ENCODE measurements at places on chromosomes 16 and 17.

- no peak for DNase-seq
Observed at GRCh38 chr16:67963292-67963661, 5.2 kb downstream of the SLC12A4 start.

GRCh38 chr16:83627996-83628395 lies 179.8 kb upstream of the HSBP1 start:
- DNase-seq: no peak

DNA sequence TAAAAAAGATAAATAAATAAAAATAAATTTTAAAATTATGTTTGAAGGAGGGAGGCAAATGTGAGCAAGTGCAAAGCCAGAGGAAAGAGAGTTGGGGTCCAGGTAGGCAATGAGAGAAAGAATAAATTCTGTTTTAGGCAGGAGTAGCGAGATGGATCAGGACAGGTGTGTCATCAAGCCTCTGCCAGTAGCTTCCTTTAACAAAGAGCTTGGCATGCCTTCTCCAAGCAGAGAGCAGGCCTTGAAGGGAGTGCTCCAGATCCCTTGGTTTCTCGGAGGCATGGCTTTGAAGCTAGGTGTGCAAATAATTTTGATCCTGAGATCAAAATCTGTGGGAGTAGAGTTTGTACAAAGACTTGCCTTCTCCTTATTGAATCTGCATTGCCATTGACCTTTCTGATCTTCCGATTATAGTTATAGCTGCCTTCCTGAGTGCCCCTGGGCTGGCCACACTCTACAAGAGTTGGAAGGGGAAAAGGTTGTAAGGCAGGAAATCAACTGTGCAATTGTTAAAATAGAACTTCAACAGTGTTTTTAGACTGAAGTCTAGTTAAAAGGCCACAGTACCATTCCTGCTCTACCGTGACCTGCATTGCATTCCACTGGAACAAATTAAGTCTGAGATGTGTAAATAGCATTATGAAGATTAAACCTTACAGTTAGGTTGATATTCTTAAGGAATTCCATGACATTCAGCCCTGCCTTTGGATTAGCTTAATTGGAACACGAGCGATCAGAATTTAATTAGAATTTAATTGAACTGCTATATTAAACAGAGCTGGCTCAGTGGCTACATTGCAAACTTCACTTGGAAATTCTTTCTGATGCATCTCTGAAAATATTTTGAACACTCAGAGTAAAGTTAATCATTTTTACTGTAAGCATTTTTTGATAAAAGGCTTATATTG lies 33.7 kb downstream of the IQCK start:
- DNase-seq: no peak

GRCh38 chr16:81945665-81946064 lies 65.6 kb downstream of the SDR42E1 start:
- DNase-seq: no peak

DNA sequence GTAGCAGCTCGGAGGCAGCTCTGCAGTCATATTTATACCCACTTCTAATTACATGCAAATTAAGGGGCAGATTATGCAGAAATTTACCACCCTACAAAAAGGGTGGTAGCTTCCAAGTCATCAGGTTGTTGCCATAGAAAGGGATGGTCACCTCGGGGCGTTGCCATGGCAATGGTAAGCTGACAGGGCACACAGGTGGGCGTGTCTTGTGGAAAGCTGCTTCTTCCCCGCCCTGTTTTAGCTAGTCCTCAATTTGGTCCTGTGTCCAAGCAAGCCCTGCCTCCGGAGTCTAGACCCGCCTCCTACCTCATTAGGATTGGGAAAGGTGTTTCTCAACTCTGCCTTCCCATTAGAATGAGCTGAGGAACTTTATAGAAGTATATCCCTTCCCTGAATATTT lies 98.7 kb downstream of the HS3ST2 start:
- DNase-seq: no peak

DNA sequence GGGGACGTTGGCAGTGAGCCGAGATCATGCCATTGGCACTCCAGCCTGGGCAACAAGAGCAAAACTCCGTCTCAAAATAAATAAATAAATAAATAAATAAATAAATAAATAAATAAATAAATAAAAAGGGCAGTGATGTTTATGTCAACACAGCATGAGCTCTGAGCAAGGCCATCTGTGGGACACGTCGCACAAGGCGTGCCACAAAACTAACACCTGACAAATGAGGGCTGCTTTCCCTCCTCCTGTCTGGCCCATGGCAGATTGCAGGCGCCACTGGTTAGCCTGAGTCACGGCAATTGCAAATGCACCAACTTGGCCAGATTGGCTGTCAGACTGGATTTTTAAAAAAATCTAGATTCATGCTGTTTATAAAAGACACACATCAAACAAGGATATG lies 25.9 kb upstream of the SPNS3 start:
- no peak for DNase-seq

- DNase-seq: no peak
Observed at GRCh38 chr16:8847623-8848022, 21.2 kb downstream of the CARHSP1 start.

DNA sequence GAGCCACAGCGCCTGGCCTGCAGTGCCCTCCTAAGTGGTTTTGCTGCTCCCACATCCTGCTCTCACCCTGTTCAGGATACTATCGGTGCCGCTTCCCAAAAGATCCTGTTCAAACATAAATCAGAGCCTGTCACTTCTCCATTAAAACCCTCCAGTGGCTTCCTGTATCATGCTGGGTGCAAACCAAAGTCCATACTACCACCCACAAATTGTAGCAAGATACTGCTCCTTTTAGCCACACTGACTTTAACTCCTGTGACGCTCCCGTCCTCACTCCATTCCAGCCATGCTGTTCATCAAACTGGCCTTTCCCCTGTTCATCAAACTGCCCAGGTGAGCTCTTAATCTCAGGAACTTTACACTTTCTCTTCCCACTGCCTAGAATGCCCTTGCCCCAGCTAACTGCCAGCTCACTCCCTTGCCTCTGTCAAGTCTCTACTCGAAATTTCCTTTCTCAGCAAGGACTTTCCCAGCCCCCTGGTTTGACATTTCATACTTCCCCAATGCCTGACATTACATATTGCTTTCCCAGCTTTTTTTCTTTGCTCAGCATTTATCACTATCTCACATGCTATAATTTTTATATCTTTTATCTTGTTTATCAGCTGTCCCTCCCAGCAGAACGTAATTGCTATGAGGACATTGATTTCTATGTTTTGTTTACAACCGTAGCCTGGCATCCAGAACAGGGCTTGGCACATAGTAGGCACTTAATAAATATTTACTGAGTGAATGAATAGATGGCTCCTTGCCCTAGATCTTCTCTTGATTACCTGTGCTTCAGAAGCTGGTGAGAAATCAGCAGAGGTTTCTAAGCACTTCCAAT lies 44.3 kb upstream of the SMURF2 start:
- DNase-seq: no peak

- DNase-seq: no peak
Observed at GRCh38 chr16:86317813-86318650, 192.3 kb upstream of the FOXF1 start.

- DNase-seq: no peak
Observed at GRCh38 chr16:79097771-79098170, 502.8 kb downstream of the MAF start.

DNA sequence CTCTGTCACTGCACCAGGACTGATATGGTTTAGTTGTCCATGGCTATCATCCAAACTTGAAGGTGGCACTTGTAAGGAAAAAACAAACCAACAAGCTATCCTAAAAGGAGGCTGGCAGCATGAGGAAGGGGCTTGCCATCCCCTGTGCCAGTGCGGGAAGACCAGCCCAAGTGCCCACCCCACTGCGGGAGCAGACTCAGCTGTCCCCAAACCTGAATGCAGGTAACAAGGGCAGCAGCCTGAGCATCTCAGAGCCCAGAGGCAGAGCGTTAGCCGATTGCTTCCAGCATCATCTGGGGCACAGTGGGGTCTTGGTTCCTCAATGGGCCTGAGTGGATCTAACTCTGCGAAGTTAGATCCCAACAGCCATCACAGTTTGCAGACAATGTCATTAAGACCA lies 29.2 kb upstream of the C16orf78 start:
- no peak for DNase-seq

- DNase-seq: peak; percentile 27
Observed at GRCh38 chr17:3795390-3796102, 5.4 kb downstream of the ITGAE start.

GRCh38 chr17:19686400-19687090 lies 29.8 kb downstream of the SLC47A2 start:
- DNase-seq: no peak

- DNase-seq: no peak
Observed at GRCh38 chr16:28110479-28110878, 47.0 kb upstream of the GSG1L start.

DNA sequence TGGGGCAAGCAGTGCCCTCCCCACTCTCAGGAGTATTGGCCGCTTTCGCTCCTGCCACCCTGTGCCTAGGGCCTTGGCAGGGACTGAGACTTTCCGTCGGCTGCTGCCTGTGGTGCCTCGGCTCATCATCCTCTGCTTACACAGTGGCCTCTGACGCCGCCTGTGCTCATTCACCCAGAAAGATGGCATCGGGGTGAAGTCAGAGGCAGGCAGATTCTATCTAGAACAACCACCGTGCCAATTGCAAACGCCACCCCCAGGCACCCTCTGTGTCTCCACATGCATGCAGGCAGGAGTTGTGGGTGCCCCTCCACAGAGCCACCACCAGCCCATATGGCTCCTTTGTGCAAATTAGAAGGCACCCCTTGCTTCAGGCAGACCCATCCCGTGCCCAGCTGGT lies 154.2 kb upstream of the GSE1 start:
- DNase-seq: no peak

GRCh38 chr17:47686664-47687327 lies 7.2 kb upstream of the TBKBP1 start:
- DNase-seq: no peak

DNA sequence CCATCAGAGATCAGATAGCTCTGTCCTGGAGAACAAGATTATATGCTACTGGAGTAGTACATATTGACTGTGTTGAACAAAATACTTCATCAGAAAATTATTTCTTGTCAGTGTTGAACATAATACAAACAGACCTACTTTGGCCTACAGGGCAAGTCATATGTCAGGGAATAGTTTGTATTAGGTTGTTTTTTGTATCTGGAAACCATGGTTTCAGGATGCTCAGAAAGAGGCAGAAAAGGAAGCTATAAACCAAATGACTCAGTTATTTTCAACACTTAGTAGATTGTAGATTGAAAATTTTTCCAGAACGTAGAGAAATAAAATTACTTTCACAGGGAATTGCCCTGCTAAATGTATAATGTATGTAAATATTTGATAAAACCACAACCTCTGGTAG lies 198.4 kb downstream of the CYB561 start:
- DNase-seq: no peak

DNA sequence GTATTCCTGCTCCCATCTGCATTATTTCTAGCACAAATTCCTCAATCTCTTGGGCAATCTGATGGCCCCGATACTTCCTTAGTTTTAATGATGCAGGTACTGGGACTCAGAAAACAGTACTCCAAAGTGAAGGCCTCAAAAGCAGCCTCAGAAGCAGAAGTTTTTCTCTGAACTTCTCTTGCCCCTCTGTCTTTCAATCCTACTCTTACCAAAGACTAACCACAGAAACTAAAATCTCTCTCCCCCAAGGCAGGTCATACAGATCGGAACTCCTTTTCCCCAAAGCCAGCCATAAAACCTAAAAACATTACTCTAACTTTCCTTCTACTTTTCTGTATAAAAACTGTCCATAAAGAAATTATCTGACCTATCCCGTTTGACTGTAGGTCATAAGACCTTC lies 103.5 kb downstream of the HS3ST3A1 start:
- DNase-seq: no peak

GRCh38 chr17:43906951-43907424 lies 348 bp downstream of the MPP2 start:
- no peak for DNase-seq

DNA sequence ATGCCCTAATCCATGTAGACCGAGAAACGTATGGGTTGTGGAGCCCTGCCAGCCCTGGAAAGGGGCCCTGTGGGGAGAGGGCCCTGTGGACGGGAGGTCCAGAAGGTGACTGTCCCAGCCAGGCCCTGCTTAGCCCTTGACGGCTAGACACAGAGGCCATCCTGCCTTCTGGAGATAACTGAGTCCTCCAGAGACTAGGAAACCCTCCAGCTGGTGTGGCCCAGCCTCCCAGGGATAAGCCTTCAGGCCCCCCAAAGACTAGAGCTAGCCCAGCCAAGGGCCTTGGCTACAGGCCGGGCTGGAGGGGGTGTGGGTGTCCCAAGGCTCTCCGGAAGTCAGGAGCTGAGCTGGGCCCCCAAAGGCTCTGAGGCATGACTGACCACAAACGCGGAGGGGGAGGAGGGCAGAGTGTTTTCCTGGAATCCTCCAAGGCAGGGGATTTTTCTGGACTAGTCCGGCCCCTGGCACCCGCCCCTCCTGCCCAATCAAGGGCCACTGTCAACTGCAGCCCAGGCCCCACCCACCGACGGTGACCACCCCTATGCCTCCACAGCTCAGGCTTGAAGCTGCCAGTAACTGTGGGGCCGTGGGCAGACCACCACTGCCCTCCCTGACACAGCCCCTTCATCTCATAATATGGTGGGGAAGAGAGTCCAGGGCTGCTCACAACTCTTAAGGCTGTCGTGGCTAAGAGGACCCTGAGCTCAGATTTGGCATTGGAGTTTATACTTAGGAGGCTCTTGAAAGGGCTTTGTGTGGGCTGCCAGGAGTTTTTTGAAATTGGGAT lies 885 bp upstream of the VASN start:
- no peak for DNase-seq

DNA sequence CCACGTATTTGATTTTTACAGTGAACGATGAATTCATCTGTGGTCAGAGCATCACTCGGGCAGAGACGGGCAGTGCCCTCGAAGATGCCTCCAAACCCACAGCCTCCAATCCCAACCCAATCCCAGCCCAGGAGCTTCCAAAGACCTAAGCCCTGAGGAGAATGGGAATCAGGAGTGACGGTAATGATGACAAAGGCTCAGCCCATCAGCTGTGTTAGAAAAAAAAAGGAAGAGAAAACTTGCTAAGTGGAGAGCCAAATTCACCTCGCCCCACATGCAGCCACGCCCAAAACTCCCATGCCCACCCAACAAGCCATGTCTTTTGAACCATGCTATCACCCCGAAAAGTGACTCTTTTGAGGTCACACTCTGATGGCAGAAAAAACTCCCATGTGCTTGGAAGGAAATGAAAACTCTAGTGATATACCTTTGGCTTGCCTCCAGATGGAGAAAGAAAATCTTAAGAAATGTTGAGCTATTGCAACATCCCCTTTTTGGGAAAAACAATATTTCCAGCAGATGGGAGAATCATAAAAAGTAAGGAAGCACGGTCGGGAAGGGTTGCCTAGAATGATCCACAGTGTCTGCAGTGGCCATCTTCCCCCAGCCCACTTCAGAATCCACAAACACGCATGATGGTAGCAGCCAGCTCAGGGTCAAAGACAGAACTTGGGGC lies 37.7 kb downstream of the XYLT1 start:
- no peak for DNase-seq

- no peak for DNase-seq
Observed at GRCh38 chr17:41975099-41976083, 8.8 kb downstream of the CNP start.
